ENCODE measurements at places on chromosomes 5 and 9. TPM values are rescaled to one million over a fixed set of nuclear protein-coding genes. Genes with fewer than 3 reads are reported as not detected.

The STKLD1 gene
- total RNA-seq, result not detected

DNA sequence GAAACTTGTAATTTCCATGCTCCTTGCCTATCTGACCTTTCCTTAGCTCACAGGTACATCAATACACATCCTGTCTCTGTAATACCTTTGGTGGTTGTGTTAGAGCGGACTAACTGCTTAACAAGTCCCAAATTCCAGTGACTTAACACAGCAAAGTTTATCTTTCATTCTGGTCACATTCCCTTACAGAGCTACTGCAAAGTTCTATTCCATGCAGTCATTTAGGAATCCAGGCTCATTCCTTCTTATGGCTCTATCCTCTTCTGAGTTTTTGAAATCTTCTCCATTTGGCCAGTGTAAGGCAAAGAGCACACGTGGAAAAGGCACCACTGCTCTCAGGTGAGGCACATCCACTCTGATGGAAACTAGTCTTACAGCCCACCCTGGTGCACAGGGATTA lies 238.6 kb upstream of the ANKRD55 start:
- ATAC-seq, result no peak

DNA sequence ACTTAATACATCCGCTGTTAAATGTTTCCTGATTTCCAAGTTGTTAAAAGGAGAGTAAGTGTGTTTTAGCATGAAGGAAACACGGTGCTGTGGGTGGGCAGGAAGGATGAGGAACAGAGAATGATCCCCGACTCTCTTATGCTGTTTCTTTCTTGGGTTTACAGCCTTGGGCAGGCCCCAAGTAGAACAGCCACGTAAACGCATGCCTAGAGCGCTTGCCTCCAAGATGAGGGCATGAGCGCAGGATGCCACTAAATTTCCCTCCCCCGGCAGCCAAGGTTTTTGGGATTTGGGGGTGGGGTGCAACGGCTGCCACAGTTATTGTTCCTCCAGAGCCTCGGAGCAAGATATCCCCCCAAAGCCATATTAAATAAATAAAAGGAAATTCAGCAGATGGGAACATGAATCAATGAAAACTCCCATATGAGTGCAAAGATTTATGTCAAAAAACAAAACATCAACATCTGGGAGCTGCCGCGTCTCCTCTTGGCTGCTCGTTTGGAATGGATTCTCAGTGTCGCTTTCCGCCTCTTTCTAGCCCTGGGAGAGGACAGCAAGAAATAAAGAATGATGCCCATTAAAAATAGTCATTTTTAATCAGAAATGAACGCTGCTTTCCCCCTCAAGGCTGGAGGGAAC lies 10.0 kb upstream of the DELE1 start:
- ATAC-seq, result no peak

The OGN gene
- 101 TPM for total RNA-seq

- ATAC-seq, result no peak
Observed at GRCh38 chr5:153223376-153223775, 267.1 kb upstream of the GRIA1 start.

The NUTM2F gene
- total RNA-seq, result not detected
